Stimulated activated CD8-positive, alpha-beta memory T cell treated with anti-CD3 and anti-CD28 coated beads, Interleukin-7, amount 100 ng/mL, for 48 hours (primary cell): ENCODE measurements at places on chromosomes 4 and X.

DNA sequence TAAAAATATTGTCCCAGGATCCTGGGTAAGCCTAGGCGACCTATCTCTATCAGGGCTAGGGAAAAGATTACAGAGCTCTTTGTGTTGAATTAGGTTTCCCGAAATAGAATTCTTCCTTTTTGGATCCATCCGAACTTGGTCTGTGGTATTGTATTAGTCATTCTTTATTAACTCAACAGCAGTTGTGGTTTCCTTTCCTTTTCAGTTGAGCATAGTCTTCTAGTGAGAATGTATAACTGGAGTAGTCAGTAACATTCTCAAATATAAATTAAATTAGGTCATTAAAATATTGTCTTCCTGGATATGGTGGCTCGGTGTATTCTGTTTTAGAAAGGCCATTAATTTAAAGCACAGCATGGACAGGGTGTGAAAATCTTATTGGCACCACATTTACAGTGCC lies 520.4 kb downstream of the NLGN4X start:
- no peak for DNase-seq

- no peak for DNase-seq
Measured at GRCh38 chr4:42736527-42737195, 79.8 kb upstream of the ATP8A1 start.

DNA sequence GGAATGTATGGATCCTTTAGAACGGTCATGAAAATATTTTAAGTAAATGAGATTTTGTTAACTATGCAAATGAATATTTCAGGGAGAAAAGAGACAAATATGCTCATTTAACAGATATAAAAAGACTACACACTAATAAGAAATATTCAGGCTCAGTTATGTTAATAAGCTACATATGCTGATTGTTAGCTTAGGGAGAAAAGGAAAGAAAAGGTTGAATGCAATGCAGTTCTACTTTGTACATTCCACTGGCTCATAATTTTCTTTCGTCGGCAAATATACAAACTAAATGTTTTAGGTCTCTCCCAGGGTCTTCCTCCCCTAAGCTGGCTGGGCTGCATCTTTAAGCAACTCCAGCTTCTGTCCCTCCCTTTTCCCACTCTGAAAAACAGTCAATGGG lies 2.7 kb upstream of the RTL3 start:
- DNase-seq: no peak

DNA sequence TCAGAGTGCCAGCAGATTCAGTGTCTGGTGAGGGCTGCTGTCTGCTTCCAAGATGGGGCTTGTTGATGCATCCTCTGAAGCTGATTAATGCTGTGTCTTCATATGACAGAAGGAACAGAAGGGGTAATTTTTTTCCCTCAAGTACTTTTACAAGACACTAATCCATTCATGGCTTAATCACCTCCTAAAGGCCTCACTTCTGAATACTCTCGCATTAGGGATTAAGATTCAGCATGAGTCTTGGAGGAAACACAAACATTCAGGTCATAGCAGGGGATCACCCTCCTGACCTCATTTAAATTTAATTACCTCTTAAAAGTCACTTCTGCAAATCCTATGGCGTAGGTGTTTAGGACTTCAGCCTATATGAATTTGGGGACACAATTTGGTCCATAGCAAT lies 1145.5 kb upstream of the PCDH10 start:
- DNase-seq: no peak

GRCh38 chr4:39759569-39759968 lies 61.6 kb downstream of the UBE2K start:
- DNase-seq: no peak

GRCh38 chr4:184807256-184807655 lies 18.5 kb downstream of the ACSL1 start:
- no peak for DNase-seq

DNA sequence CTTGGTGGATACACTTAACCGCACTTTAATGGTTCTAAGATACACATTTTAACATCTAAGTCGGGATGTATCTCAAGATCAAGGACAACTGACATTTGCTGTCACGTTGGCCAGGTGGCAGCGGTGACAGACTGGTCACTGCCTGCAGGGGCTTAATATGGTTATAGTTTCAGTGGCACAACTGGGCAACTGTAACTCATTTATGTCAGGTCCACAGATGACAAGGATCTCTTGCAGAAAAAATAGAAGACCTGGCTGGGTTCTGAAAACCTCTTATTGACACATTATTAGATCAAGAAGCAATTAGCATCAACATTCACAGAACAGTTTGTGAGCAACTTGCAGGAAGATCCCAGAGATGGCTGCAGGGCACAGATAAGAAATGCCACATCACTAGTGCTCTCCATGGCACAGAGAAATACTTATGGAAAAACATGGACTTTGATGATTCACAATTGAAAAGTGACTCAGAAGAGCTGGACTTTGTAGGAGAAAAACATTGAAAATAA lies 99.6 kb upstream of the SORBS2 start:
- no peak for DNase-seq

DNA sequence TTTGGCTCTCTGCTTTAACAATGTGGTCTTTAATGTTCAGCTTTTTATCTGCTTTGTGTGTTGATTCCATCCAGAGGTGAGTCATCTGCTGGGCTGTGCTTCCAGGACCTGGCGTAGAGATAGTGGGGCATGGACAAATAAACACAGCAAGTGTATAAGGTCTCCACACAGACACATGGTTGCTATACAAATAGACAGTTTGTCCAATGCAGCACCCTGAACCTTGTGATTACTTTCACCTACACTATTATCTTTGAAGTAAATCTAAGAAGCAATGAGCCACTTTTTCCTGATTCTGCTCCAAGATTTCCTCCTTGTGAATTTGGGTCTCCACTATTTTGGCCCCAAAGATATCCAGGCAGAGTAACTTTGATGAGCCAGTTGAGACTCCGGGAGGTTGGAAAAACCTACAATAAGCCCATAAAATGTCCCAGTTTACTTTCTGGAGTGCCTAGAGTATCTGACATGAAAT lies 12.1 kb downstream of the PPARGC1A start:
- DNase-seq: no peak

GRCh38 chrX:2284601-2285000 lies 216.2 kb downstream of the DHRSX start:
- DNase-seq: no peak

DNA sequence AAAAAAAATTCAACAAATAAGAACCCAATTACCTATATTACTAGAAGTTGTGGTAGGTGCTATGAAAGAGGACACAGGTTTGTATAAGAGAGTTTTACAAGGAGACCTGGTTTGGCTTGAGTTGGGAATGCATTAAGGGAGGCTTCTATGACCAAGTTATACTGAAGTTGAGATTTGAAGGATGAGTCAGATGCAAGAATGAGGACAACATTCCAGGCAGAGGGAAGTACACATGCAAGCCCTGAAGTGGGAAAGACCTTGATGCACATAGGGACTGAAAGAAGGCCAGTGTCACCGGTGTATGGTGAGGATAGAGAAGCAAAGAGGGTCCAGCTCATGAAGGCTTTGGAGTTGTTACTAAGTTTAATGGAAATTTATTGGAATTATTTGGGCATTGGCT lies 52.2 kb downstream of the ANK2 start:
- DNase-seq: no peak

- no peak for DNase-seq
Measured at GRCh38 chr4:13977746-13978145, 350.2 kb upstream of the BOD1L1 start.

DNA sequence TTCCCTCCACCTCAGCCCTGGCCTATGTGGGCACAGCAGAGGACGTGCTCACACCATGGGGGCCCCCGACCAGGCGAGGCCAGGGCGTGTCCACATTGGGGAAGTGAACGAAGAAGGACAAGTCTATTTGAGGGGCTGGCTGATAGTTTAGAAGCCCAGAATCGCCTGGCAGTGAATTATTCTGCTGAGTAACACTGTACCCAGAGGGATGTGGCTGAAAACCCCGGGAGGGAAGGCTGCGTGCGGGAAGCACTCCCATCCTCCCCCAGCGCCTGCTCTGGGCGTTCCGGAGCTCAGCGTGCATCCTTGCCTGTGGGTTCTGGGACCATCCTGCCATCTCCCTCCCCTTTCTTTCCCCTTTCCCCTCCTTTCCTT lies 66.6 kb downstream of the TRMT44 start:
- no peak for DNase-seq

DNA sequence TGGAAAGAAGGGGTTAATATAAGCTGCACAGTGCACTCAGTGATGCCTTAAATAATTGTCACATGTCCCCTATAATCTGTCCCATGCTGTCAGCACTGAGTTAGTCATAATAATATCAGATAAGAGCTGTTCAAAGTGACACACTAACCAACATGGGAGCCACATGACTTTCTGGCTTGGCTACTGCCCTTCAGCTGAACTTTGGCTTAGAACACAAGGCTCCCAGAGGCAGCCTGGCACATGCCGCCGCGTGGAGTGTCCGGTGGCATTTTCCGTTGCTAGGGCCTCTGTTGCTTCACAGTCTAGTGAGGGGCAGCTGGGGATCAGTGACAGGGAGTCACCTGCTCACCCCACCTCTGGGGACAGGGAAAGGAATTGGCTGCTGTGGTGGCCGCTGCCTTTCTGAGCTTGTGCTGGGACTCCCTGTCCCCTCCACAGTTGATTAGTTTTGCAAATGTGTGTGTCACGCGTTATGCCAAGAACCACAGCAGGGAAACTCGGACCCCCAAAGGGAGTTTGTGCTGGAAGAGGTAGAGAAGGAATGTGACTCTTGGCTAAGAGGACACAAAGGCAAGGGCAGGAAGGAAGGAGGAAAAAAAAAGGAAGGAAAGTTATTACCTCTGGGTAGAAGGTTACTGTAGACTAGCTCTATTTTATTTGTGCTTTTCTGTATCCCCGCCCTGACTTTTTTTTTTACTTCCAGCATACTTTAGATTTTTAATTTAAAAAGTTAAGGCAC lies 41.1 kb upstream of the PPARGC1A start:
- DNase-seq: no peak

GRCh38 chr4:161948026-161948770 lies 215.6 kb downstream of the FSTL5 start:
- no peak for DNase-seq

DNA sequence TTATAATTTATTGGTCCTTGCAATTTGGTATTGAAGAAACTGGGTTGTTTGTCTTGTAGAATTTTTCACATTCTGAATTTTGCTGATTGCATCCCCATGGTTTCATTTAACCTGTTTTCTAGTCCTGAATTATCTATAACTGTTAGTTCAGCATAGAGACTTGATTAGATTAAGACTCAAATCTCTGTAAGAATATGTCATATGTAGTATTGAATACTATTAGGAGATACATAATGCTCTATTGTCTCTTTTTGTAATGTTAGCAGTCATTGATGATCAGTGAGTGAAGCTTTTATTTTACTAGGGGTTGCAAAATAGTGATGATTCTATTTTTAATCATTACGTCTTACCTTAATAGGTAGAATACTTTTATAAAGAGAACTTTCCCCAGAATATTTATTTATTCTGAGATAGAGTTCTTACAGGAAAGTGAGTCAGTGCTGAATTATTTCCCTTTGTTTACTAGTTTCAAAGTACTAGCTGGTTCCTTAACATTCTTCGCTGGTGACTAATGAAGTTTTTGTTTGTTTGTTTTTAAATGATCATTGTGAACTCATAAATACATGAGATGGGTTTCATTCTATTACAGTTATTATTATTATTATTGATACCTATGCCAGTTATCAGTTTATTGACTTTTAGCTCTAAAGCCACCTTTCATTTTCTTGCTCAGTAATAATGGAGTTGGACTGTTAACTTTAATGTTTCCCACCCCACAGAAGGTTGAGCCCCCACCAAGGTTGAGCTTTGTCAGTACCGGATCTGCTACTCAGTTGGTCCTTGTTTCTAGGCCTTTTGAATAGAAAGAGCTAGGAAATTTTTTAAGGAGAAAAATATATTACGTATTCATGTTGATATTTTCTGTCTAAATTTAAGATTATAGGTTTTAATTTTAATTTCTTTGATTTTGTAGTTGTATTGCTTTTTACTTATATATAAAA lies 102.3 kb downstream of the LARP1B start:
- no peak for DNase-seq

GRCh38 chr4:1116838-1117237 lies 3.5 kb upstream of the RNF212 start:
- DNase-seq: no peak

- no peak for DNase-seq
Measured at GRCh38 chr4:127606823-127607222, 25.9 kb upstream of the INTU start.

DNA sequence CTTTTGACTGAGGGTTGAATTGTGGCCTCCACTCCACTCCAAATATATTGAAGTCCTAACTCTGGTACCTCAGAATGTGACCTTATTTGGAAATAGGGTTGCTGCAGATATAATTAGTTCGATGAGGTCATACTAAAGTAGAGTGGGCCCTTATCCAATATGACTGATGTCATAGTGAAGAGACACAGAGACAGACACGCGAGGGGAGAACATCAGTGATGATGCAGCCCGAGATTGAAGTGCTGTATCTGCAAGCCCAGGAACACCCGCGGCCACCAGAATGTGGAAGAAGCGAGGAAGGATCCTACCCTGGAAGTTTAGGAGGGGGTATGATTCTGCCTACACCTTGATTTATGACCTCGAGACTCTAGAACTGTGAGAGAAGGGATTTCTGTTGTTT lies 279.0 kb downstream of the ANKRD50 start:
- no peak for DNase-seq

DNA sequence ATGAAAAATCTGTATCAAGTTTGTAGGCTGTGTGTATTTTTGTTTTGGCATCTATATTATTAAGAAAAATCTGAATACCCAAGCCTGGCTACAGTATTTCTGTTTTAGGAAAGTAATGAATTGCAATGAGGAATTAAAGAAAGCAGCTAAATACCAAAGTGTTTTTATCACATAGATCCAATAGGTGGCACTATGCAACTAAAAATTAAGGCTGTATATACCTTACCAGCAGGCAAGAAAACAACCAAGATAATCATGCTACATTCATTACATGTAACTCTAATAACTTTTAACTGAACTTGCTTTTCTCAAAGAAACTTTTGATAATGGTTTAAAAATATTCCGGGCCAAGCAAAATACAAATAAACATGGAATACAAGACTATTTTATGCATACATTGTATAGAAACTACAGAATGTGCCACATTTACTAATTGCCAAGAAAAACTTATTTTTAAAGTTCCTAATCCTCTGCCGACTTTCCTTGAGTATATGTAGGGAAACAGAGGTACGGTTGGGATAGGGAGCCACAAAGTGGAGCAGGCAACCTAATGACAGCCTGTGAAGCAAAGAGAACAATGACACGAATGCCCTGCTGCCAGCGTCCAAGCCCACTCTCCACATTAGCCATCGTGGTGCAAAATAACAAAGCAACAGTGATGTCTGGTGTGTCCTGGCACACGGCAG lies 63.7 kb downstream of the SEC24D start:
- DNase-seq: no peak

DNA sequence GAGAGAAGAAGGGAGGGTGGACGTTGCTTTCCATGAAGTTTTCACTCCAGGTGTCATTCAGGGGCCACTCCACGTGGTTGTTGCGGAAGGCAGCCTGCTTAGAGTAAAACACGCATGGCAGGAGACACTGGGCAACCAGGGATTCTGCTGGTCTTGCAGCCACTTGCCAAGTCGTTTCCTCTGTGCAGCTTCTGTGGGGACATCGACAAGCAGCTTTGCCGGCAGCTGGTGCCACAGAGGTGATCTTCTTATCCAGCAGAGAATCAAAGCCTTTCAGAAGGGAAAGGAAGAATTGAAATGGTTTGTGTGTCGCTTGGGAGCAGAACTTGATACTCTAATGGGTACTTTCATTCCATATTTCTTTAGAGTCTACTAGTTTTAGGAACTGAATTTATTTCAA lies 867.1 kb upstream of the TENM3 start:
- DNase-seq: no peak
